Activated gamma-delta T cell treated with anti-CD3 and anti-CD28 coated beads, Interleukin-2, amount 50 U/mL, for 16 hours (primary cell): ENCODE measurements at places on chromosomes 5 and 9.

DNA sequence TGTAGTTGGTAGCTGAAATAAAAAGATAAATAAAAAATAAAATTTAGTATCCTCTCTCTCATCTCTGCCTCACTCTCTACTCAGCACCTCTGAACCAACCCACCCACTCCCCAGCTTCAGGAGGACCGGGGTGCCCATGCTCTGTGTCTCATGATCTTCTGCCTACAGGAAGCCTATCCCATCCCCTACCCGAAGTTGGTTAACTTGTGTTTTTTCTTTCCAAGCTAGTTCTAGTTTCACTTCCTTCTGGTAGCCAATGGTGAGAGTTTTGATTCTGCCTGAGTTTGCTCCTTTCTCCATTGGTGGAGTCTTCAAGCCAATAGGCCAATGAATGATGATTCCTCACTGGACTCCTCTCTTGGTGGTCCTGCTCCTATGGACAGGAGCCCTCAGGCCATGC lies 32.1 kb downstream of the SNX24 start:
- no peak for DNase-seq

DNA sequence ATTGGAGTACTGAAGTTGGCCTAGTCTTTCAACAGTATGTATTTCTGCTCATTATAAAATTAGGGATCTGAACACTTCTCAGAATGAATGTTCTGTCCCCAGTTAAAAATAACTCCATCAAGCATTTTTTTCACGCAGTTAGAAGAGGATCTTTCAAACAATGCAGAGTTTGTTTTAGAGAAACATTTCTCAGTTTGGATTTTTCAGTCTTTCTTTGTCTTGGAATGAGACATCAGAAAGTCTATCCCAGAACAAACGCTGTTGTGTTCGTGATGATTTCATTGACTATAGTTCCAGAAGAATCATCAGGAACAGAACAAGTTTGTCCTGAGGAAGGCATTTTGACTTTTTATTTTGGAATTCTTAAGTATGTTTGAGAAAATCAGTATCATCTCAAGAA lies 218.7 kb downstream of the ARRDC3 start:
- DNase-seq = no peak

DNA sequence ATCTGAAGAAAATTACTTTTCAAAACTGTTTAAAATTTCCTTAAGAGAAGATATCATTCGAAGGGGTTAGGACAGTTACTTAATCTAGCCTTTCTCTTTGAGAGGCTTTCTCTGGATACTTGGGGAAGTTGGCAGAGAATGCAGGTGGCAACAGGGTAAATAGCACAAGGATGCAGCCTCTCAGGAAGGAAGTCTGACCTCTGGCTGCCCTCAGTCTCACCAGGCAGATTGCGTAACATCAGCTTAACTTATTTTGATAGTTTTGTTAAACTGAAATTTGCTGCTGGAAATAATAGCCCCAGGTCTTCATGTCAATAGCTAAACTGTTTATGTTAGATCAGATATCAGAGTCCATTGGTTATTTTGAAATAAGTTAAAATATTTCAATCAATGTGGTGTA lies 20.4 kb downstream of the CCDC192 start:
- no peak for DNase-seq

- DNase-seq = no peak
These were observed 140.4 kb upstream of the EGFLAM start for GRCh38 chr5:38117784-38118479.

DNA sequence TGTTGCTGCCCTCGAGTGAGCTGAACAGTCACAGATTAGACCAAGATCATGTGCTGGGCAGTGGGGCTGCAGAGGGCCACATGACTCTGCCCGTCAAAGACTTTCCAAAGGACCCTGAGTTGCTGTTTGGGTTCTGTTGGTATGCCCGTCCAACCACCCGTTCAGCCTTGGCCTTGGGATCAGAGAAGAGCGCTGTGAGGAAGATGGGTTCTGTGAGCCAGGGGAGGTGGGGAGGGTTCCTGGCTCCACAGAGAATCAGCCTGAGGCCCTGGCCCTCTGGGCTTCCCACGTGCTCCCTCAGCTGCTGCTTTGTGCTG lies 72.6 kb downstream of the RGS3 start:
- no peak for DNase-seq

- no peak for DNase-seq
These were observed 2.4 kb downstream of the PRR16 start for GRCh38 chr5:120466341-120467006.

- no peak for DNase-seq
These were observed 621 bp downstream of the AK6 start for GRCh38 chr5:69368458-69369339.
